ENCODE measurements at places on chromosomes 3 and 15.

DNA sequence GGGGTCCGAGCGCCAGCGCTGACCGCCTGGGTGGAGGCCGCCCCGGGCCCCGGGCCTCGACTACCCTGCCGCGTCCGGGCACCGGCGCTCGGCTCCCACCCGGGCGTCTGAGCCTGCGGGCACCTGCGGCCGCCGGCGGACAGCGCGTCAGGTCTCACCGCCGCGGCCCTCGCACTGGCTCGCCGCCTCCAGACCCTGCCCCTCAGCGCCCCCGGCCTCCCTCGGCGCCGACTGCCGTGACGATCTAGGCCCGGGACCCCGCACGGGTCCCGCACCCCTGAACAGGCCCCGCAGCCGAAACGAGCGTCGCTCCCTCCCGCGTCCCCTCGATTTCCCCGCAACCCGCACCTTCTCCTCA, 297 bp downstream of the PRC1 start:
- DNase-seq: no peak

DNA sequence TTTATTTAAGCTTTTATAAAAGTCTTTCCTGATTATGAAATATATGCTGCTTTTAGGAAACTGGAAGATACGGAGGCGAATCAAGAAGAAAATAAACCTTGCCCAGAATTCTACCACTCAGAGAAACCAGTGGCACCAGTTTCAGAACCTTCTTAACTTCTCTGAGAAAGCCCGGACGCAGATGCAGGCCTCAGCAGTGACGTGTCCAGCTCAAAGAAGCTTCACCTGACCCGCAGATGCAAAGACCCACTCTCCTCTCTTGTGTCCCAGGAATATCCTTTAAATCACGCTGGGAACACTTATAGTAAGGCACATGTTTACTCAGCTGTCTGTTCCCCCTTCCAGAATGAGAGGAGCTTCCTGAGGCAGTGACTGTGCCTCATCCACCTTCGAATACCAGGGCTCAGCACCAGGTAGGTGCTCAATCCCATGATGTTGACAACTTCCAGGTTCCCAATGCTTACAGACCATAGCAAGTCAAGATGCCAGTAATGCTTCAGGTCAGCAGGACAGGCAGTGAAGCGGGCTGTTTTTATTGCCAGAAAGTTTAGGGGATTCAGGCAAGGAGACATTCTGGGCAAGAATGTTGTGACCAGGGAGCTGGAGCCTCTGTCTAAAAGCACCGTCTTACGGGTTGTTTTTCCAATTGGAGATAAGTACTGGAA, 39.9 kb upstream of the LDHAL6B start:
- no peak for DNase-seq

DNA sequence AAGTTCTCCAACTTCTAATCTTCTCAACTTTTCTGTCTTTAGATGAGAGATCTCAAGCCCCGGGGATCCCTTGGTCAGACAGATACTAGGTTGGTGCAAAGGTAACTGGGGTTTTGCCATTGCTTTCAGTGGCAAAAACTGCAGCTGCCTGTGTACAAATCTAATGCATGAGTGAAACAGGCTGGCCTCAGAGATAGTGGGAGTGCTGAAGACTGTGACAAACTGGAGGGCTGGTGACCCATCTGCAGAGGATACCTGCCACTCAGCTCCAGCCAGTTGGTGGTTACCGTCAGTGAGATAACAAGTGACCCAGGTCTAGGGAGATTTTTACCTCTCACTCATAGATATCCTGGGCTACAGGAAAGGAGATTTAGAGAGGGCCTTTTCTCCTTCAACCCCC, 85.7 kb downstream of the RYR3 start:
- no peak for DNase-seq

DNA sequence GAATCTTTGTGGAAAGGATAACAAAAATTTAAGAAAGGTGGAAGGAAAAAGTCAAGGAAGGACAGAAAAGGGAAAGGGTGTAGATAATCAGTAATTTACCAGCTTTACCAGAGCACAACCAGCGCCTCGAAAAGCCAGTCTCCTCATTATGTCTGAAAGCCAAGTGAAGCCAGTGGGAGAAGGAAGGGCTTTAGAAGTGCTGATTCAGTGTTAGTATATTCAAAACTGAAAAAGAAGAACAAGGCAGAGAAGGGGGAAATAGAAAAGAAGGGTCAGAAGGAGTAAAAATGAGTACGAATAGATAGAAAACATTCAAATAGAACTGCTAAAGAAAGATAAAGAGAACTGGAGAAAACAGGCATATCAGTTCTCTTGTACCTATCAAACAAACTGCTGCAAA, 4.1 kb downstream of the PBRM1 start:
- no peak for DNase-seq

- no peak for DNase-seq
Observed at GRCh38 chr3:72145506-72146380, 360.8 kb upstream of the PROK2 start.

GRCh38 chr3:190188197-190188596, 67.5 kb upstream of the P3H2 start:
- DNase-seq: no peak

- DNase-seq: no peak
Observed at GRCh38 chr15:70202756-70203155, 105.0 kb upstream of the TLE3 start.

DNA sequence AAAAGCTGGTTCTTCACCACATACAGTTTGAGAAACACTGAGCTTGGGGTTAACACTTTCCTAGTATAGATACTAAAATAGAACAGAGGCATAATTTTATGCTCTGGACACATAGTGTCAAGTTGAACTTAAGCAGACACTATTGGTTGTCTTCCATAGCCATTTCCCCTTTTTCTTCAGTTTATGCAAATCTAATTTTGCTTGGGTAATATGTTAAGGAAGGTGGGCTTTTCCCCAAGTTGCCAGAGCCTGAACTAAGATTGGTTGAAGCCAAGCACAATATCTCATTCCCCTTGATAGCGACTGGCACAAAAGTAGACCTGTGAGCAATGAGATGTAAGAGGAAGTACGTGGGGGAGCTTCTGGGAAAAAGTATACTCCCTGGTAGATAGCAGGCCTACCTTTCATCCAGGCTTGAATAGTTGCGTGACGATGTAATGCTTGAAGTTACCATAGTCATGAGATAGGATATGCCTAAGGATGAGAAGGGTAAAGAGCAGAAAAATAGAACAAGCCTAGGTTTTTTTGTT, 4.5 kb upstream of the POPDC2 start:
- DNase-seq: no peak

- no peak for DNase-seq
Observed at GRCh38 chr15:75008629-75009326, 13.4 kb downstream of the SCAMP5 start.

- DNase-seq: no peak
Observed at GRCh38 chr3:169564883-169565282, 98.6 kb downstream of the MECOM start.

DNA sequence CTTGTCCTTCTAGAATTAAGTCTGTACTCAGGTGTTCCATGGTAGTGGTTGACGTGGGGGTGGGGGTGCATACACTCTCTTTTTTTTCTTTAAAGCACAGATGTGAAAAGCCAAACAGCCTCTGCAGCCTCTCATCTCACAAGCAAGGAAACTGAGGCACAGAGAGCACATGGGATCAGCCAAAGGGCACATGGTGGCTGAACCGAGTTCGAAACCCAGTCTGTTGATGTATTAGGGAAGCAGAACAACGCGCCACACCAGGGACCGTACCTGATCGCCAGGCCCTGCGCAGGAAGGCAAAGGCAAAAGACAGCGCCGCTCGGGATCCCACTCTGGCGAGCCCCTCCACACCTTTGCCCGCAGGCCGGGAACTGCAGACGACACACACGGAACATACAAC, 47.3 kb downstream of the HERC2 start:
- no peak for DNase-seq

- no peak for DNase-seq
Observed at GRCh38 chr3:112781599-112781998, 65.1 kb downstream of the CD200R1L start.

GRCh38 chr3:143859465-143860203, 11.4 kb upstream of the SLC9A9 start:
- no peak for DNase-seq

GRCh38 chr3:36871379-36872126, 73.3 kb downstream of the TRANK1 start:
- no peak for DNase-seq

DNA sequence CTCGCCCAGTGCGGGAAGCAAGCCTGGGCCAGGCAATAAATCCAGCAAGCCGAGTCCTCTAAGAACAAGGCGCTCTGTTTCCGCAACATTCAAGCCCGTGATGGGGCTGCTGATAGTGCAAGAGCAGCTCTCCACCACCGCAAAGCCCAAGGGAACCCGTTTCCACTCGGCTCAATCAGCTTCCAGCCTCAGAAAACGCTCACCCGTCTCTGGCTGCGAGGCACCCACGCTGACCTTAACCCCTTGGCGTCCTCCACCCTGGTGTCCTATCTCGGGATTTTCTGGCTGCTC, 17.8 kb downstream of the SPATA12 start:
- no peak for DNase-seq

DNA sequence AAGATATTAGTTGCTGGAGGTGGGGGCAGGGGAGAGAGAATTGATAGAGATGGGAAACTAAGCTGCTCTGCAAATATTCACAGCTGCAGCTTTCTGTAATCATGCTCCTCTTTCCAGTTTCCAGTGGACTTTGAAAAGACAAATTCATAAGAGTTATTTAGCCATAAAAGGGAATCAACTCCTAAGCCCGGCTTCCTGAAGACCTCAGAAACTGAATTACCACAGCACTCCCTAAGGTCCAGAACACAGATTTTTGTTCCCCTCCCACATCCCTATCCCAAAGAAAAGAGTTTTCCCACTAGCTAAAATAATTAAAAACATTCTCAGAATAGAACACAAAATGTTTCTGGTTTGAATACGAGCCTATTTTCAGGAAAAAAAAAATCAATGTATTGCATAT, 871.8 kb upstream of the NR2F2 start:
- DNase-seq: no peak

- peak; percentile 22 for DNase-seq
Observed at GRCh38 chr3:150147776-150148175, 177.1 kb upstream of the PFN2 start.

DNA sequence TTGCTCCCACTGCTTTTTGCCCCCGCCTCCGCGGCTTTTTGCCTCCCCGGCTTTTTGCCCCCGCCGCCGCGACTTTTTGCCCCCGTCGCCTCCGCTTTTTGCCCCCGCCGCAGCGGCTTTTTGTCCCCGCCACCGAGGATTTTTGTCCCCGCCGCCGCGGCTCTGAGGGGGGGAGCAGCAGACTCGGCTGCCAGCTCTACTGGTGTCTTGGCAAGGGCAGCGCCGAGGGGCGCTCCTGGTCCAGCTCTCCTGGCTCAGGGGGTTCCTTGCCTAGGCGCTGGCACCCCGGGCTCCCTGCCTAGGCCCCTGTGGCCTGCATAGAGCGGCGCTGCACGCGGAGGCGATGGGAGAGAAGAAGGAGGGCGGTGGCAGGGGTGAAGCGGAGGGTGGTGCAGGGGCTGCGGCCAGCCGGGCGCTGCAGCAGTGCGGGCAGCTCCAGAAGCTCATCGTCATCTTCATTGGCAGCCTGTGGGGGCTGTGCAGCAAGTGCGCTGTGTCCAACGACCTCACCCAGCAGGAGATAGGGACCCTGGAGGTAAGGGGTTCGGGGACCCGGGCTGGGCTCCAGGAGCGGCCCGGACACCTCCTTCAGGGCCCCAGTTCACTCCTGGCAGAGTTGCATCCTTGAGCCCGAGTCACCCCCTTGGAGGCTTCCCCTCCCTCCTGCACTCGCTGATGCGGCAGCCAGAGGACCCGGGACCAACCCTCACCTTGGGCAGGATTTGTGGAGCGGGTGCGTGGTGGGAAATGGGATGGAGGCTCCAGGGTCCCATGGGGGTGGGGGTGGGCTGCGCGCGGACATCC, 642.4 kb downstream of the GOLGA6L6 start:
- DNase-seq: no peak

- no peak for DNase-seq
Observed at GRCh38 chr3:190810957-190811356, 51.5 kb downstream of the GMNC start.

GRCh38 chr3:104102386-104102785, 1264.3 kb upstream of the ALCAM start:
- peak; percentile 13 for DNase-seq

DNA sequence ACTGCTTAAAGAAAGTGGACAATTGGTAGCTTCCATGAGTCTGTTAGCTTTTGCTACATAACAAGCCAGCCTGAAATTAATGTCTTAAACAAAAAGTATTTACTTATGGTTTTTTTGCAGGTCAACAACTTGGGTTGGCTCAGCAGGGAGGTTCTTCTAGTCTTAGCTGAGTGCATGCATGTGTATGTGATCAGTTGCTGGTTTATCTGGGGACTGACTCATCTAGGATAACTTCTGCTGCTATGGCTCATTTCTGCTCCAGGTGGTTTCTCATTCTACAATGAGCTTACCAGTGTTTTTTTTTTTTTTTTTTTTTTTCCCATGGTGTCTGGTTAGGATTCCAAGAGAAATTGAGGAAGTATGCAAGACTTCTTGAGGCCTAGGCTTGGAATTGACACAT, 244.7 kb downstream of the NSUN3 start:
- no peak for DNase-seq

DNA sequence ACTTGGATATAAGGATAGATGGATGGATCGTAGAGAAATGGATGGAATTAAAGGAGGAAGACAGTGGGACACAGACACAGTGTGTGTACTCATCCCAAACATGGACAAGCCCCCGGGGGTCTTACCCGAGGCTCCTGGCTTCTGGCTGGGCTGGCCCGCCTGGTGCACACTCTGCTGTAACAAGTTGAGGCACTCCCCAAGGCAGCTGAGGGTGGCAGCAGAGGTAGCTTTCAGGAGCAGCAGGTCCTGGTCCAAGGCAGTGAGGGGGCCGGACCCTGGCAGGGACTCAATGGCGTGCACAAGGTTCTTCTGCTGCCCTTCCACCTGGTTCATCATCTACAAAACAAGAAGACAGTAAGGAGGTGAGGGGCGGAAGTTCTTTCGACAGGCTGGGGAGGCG, 215.1 kb downstream of the STT3B start:
- DNase-seq: no peak

DNA sequence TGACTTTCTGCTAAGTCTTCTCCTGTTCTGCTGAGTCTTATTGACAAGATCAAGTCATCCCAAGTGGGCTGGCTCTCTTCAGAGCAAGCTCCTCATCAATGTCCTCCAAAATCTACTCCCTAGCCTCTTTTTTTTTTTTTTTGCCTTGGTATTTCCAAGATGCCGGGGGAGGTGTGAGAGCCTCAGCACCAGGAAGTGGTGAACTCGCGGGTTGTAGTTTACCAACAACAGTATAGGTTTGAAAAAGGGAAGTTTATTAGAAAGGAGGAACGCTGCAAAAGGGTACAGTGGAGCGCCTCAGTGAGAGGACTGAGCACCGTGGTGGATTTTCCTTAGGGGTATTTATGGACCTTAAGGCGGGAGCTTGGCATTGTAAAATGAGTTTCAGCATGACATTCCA, 94.3 kb upstream of the SGO1 start:
- DNase-seq: no peak

DNA sequence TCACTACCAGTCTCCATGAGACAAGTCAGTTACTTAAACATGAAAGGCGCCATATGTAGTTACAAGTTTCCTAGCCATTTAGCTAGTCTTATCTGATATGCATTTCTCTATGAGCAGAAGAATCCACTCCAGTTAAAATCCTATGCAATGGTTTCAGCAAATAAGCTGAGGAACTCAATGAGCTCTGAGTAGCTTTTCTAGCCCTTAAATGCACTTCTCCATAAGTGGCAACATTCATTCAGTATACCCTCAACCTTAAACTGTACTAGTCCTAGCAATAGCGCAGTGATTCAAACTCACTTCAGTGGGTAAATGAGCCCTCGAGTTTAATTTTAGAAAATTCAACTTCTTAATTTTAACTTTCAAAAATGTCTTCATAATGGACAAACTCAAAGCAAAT, 7.7 kb downstream of the COMMD2 start:
- no peak for DNase-seq
